Left kidney (tissue), 8 donors: ENCODE measurements at places on chromosomes 6 and 20.

GRCh38 chr6:116611056-116611455, 5.2 kb upstream of the RSPH4A start:
- DNase-seq = no peak

DNA sequence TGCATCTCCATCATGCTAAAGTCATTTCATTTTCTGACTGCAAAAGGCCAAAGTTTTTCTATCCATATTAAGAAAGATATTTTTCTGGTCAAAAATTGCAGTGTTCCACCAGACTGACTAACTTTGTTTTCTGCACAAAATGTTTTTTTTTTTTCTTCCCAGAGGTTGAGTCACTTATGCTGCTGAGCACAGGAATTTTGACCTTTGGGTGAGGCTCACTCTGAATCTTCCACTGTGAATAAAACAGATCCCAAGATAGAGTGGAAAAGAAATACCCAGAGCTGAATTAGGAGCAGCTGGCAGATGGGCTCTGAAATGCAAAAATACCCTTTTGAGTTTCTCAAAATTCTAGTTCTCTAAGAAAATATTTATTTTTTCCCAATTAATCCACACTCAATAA, 996.8 kb downstream of the KIF16B start:
- DNase-seq = no peak

DNA sequence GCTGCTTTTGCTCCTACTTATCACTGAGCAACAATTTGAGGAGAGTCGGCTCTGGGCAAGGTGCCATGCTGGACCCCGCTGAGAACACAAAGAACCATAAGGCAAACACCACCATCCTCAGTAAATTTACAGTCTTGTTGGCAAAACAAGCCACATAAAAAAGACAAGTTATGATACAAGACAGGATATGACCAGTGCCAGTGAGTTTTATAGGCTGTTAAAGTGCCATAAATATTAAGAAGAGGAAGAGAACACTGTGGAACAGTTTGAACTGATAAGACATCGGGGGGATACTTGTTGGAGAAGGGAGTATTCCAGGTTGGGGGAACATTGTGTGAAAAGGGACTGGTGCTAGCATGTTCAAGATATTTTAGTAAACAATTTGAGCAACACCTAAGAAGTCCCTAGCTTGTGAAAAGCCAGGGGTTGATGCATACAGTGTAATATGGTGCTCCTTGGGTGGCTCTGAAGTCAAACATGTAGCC, 25.3 kb upstream of the RIPOR2 start:
- DNase-seq = no peak

GRCh38 chr6:138724015-138724414, 49.6 kb upstream of the CCDC28A start:
- DNase-seq = peak; percentile 8

- DNase-seq = no peak
These were observed 35.1 kb upstream of the ANKEF1 start for GRCh38 chr20:9999645-10000044.

- no peak for DNase-seq
These were observed 163.0 kb downstream of the ARID1B start for GRCh38 chr6:156940221-156940620.

GRCh38 chr20:3340443-3340842, 67.0 kb downstream of the DNAAF9 start:
- no peak for DNase-seq

DNA sequence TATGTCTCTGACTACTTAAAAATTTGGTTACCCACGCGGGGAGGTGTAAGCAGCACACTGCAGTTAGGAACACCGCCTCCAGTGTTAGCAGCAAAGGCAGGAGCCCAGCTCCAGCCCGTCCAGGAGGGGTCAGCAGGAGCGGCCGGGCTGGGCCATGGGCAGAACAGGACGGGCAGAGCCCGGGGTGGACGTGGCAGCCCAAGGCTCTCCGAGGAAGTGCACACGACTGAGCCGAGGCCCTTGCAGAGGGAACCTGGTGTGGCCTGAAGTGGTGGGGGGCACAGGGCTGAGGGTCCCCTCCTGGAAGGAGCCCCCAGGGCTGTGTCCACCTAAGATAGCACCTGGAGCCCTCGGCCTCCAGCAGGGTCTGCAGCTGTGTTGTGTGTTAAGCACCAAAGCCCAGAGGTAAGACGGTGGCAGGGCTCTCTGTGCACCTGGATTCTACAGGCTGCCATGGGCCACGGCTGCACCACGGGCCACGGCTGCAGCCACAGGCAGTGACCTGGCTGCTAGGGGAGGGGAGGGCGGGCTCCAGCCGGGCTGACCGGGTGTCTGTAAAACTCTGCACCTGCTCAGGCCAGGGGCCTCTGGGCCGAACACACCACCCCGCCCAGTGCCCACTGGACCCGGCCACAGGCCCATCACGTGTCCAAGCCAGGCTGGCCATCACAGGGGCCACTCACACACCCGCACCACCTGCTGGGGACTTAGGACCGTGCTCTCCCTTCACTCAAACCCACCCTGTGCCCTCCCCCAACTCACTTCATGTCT, 6.6 kb downstream of the SLC2A4RG start:
- no peak for DNase-seq

DNA sequence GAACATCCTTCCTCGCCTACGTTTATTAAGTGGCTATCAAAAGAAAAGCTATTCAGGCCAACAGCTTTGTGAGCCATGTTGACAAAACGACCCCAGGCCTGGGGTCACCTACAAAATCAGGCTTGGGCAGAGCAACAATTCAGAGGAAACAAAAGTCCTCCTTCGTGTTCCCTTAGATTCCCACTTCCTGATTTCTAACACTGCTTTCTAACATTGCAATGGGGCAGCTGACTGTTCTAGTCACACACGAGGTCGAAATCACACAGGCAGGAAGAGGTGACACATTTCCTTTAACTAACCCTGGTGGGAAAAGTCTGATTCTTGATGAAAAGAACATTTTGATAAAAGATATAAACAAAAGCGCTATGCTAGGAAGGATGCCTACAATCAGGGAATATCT, 31.9 kb downstream of the WDR27 start:
- no peak for DNase-seq

DNA sequence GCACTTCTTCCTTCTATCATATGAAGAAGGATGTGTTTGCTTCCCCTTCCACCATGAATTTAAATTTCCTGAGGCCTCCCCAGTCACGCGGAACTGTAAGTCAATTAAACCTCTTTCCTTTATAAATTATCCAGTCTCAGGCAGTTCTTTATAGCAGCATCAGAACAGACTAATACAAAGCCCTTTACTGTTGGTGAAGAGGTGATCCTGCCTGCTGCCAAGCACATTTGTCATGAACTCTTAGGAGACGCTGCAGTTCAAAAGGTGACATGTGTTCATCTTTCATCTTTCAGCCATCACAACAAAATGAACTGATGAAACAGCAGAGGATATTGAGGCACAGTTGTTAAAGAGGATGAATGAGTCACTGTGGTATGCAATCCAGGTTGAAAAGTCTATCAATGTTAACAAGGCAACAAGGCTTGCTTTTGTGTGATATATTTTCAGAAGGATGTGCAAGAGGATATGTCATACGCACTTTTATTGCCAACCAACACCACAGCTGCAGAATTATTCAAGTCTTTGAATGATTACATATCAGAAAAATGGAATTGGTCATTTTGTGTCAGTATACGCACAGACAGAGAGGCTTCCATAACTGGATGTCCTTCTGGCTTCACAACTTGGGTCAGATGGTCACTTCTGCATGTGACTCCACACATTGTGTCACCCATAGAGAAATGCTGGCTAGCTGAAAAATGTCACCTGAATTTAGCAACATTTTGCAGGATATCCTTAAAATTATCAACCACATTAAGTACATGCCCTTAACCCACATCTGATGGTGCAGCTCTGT, 52.4 kb upstream of the PLN start:
- no peak for DNase-seq

DNA sequence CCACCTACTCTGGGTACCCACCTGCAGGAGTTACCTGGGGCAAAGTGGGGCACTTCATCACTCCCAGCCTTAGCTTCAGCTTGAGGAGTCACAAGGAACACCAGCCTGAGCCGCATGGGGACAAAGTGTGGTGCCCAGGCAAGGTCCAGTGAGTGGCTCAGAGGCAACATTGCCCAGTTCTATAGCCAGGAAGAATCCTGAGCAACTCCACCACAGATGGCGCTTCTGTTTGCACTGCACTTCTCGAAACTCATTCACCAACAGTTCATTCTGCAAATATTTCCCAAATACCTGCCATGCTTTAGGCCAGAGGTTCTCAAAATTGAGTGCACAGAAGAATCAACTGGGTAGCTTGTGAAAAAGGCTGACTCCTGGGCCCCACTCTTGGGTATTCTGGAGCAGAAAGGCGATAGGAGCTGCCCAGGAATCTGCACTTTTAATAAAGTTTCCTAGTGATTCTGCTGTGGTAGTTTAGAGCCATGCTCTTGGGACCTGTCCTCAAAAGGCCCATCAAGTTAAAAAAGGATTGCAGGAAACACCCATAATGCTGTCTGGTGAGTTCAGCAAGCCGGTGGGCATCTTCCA, 83.1 kb downstream of the VEGFA start:
- no peak for DNase-seq
